ENCODE measurements at places on chromosomes 3 and 15.
A peak's percentile ranks its signal among the peaks of the same experiment; 100 is the strongest.

DNA sequence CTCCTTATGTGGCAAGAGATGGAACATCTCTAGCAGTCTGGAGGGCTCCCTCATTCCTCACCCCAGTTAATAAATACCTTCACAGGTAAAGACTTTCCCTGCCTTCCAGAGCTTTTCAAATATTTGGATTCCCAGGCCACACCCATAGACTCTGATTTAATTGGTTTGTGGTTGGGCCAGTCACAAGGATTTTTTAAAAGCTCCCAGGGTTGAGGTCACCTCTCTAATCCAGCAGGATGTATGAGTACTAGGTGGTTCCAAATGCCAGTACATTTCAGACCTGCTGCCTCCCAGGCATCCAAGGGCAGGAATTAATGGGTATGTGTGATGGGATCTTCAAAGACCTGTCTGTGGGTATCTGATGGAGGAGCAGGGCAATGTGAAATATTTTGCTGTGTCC is 312.8 kb downstream of the CLSTN2 start:
- DNase-seq = no peak

GRCh38 chr15:80003171-80003570 is 32.2 kb upstream of the BCL2A1 start:
- DNase-seq = no peak

- no peak for DNase-seq
Observed at GRCh38 chr3:169260296-169260695, 403.2 kb downstream of the MECOM start.

GRCh38 chr3:63921741-63922482 is 9.7 kb upstream of the SCAANT1 start:
- DNase-seq = peak; percentile 43

DNA sequence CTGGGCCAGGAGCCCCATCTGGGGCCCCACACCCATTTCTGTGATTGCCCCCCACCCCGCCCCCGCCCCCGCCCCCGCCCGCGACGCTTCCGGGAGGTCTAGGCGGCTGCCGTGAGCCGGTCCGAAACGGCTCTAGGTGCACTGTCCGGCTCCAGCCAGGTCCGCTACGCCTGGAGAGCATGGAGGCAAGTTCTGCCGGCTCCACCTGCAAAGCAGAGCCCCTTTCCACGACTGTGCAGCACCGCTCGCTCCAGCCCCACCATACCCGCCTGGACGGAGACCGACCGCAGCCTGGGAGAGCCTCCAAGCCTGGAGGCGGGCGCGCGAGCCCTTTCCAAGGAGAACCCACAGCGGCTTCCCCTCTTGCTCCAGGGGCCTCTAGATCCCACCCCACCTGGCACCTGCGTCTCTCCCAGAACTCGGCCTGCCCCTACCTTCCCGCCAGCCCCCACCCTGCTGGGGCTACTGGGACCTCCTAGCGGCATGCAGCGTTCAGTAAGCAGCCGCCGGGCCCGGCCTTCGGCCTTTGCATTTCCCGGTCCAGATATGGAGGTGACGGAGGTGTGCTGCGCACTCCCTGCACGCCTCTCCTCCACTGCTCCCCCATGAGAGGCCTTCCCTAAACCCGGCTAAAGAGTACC is 66.2 kb downstream of the KLF13 start:
- no peak for DNase-seq

- DNase-seq = no peak
Observed at GRCh38 chr3:111047042-111047441, 24.6 kb upstream of the NECTIN3 start.

DNA sequence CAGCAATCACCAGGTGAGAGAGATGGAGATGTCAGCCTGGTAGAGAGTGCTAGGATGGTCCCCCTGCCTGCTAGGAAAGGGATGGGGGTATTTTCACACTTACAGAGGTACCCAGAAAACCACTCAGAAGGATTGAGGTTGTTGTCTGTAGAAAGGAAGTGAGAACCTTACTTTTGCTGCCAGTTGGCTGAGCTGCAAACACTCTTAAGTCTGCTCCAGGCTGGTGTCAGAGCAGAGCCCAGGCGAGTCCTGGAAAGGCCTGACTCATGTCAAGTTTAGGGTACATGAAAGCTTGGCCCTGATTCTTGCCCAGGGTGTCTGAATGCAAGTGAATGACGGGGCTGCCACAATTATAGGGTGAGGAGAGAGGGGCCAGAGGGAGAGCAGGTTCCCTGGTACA is 214.5 kb upstream of the TRIM42 start:
- no peak for DNase-seq

DNA sequence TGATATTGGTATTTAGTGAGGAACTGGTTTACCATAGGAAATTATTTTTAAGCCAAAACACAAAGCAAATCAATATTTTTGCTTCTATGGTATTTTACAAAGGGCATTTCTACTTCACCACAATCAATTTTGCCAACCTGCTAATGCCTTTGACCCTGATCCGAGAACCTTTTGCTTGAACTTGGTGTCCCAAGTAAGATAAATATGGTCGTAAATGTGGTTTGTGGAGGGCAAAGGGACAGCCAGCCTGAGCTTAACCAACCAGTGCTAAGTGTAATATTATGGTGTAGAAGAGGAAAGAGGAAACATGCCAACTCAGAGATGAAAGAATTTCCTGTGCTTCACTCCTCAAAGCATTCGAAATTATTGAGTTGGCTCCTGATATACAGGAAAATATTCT is 148.4 kb downstream of the C3orf38 start:
- no peak for DNase-seq

- no peak for DNase-seq
Observed at GRCh38 chr3:142947799-142948575, 15.5 kb downstream of the PAQR9 start.

DNA sequence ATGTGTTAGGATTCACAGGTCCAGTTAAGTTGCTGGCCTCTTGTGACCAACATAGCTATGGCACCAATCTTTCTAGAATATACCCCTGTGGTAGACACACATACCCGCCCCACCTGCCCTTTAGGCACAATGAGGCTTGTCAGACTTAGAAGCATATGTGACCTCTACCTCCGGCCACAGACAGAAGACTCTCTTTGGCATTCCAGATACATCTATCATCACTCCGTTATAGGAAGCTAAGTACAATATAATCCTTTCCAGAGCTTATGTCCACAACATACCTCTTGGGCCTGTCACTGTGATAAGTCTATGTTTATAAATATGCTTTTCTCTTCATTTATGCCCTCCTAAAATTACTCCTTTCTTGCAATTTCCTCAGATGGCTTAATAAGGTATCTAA is 39.8 kb downstream of the CD47 start:
- no peak for DNase-seq

- DNase-seq = no peak
Observed at GRCh38 chr3:133246119-133246518, 153.7 kb upstream of the BFSP2 start.

DNA sequence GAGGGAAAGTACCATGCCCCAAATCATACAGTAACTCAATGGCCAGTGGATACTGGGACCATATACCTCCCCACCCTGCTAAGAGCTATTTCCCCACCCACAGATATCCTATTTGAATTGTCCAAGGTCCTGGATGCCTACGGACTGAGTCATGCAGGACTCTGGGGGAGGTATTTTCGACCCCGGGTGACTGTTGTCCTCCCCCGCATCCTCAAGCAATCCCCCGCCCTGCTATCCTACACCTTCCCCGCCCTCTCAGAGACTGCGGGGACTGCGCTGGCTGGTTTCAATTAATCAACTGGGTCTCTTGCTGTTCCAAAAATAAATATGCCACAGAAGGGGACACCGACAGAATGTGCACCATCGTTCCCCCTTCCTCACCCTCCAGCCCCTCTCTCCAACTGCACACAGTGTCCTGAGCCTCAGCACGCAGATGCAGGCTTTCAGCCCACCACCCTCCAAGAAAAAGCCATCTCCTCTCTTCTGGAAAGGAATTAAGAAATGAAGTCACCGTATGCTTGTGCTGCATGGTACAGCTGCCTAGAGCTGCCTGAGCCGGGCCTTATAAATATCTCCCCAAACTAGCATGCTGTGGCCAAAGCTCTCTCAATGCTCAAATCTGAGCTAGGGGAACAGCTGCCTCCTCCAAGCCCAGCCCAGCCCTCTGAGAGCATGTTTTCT is 8.1 kb downstream of the CAV3 start:
- DNase-seq = no peak

DNA sequence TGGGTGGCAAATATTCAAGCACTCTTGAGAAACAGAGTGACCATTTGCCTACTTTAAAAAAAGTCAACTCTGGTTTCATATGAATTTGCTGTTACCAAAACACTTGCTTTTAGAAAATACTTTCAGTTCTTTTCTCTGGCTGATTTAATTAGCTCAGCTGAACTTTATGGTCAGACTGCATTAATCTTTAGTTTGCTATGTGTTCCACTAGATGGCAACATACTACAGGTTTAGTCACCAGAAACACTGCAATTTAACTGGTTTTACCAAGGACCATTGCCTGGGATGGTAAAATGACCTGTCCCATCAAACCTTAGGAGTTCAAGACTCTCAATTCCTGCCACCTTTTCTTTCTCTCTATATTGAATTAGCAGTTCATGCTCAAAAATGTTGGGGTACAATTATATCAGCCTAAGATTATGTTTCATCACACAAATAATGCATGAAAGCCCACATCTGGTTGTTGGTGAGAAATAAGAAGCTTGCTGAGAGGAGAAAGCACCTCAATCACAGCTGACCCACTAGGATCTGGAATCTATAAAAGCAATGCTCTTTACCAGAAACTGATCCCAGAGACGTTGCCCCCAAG is 14.2 kb downstream of the EIF4E3 start:
- DNase-seq = no peak

GRCh38 chr15:39621210-39621609 is 40.3 kb downstream of the THBS1 start:
- no peak for DNase-seq

DNA sequence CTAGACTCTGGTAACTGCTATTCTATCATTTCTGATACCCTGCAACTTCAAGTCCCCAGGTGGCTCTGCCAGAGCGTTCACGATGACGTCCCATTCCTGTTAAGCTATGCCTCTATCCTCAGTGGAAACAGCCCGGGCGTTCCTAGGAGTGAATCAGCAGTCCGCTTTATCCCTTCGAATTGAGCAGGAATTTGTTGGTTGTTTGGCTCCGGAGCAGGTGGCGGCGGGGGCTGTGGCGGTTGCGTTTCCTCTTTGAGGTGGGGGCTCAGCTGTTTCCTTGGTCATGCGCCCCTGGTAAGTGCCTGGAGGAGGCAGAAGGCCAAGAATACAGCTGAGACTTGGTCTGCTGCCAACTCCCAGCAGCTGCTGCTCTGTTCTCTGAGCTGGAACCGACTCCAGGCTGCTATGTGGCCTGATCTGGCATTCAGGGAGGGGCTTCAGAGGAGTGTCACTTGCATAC is 25.2 kb downstream of the ARPP21 start:
- peak; percentile 91 for DNase-seq

GRCh38 chr3:14222457-14222856 is 43.8 kb downstream of the LSM3 start:
- DNase-seq = no peak

DNA sequence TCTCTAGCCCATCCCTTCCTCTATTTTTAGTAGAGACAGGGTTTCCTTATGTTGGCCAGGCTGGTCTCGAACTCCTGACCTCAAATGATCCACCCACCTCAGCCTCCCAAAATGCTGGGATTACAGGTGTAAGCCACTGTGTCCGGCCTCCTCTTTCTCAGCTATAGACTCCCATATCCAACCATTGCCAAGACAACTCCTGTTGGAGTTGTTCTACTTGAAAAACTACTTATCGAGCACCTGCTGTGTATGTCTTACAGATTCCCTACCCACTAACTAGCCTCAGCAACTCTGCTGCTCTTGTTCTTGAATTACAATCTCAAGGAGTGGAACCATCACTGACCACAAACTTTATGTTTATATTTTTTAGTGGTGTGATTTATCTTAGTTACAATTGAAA is 186.6 kb downstream of the SLC9A9 start:
- DNase-seq = no peak

DNA sequence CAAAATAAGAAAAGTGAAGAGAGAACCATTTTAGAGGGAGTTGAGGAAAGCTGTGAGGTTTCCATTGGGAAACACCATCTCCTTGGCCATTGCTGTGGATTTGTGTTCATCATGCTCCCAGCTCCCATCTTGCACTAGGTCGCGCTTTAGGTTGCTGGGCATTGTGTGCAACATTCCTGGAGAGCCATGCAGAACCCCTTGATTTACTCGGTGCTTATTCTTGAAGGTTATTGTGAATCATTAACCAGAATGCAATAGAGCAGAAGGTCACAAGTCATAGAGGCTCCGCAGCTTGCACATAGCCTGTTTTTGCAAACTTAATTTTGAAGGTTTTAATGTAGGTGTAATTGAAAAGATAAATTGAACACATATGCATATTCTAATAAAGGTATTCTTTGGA is 239.2 kb upstream of the IL12A start:
- DNase-seq = no peak

DNA sequence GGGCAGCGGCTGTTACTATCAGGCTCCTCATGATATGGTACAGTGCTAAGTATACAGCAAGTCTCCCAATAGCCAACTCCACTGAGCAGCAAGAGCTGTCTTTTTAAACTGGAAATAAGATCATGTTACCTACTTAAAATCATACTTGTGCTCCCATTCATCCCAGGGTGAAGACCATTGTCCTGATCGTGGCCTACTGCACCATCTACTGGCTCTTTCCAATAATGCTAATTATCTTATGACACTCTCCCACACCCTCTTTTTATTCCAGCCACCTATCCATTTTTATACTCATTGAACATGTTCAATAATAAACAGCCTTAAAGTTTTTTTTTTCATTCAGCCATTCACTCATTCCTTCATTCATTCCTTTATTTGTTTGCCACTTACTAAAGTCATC is 117.7 kb downstream of the GBE1 start:
- DNase-seq = no peak

- DNase-seq = no peak
Observed at GRCh38 chr15:89332446-89332845, 2.2 kb downstream of the POLG start.

- peak; percentile 25 for DNase-seq
Observed at GRCh38 chr15:37134699-37135131, 34.4 kb upstream of the MEIS2 start.

- no peak for DNase-seq
Observed at GRCh38 chr15:58357529-58358476, 74.0 kb upstream of the LIPC start.

DNA sequence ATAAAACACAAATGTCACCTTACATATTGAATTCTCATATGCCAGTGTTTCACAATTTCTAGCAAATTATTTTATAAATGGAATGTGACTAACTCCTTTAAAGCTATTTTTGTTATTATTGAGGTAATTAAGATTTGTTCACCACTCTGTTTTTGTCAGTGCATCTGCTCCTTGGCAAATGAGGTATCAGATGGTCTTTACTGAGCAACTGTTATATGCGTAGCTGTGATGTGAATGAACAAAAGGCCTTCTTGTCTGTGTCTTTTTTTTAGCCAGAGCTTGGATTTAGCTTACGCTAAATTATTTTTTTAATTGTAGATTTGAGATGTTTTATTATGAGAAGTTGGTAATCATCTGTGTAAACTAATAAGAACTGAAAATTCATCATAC is 125.3 kb downstream of the IL5RA start:
- no peak for DNase-seq

Measured in head of caudate nucleus (tissue), 42 donors.